ENCODE measurements at places on chromosomes 1 and 21.

- no peak for DNase-seq
Observed at GRCh38 chr1:192580351-192580962, 4.9 kb downstream of the RGS1 start.

DNA sequence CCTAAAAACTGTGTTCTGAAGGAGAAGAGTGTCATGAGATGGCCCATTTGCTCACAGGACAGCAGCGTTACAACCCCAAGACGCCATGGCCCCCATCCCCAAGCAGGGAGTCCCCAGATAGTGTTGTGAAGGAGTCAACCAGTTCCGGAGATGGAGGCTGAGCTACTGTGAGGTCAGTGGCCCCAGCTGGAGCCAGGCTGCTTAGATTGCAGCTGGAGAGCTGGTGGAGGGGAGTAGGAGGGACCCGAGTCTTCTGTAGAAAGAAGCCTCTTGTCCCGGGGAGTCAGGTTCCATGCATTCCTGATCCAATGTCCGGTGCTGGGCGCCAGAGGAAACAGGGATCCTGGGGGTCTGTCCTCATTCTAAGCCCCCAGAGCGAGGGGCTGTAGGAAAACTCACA, 93.5 kb upstream of the SIM2 start:
- DNase-seq = no peak

DNA sequence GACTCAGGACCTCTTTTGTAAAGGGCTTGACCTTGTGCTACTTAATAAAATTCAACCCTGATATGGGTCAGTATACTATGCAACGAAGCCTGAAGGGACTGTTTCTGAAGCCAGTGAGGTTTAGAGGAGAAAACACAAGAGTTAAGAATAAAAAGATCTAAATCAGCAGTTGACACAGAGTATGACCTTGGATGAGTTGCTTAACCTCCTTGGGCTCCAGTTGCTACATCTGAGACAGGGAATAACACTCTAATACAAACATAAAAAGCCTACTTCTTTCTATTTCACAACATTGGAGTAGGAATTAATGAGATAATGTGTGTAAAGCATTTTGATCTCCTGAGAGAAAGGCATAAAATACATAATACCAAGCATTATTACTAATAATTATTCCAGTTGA, 882.4 kb upstream of the ADGRL2 start:
- no peak for DNase-seq

DNA sequence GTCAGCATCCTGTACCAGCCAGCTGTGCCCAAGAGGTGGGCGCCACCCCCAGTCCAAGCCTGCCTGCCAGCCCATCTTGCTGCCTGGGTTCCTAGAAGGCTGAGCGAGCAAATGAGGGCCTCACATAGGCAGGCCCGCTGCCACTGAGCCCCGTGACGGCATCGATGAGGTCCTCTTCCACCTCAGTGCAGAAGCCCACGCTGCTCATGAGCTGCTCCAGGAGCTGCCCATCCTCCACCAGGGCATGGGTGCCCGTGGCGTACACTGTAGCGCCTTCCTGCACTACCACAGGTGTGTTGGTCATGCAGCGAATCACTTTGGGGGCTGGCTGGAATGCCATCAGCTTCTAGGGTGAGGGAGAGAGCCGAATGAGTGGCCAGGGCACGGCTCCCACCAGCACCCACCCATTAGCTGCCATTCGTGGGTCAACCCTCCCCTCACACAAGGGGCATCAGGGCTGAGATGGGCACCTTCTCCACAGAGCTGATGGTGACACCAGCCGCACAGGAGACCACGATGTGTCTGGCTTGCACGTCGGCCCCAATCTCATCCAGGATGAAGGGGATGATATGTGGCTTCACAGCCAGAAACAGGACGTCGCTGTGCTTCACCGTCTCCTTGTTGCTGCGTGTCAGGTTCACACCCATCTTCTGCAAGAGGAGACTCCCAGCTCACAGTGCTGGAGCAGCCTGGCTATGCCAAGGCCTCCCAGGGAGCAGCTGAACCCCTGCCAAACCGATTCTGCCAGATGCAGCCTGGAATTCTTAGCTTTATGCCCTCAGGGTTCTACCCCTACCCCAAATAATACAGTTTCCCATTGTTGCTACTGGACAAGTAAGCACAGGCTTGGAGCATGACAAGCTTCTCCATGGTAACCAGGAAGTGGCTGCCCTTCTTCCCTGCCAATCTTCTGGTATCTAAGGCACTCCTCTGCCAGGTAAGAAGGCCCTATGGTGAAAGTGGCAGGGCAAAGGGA, 2.0 kb downstream of the PYCR2 start:
- DNase-seq = no peak

DNA sequence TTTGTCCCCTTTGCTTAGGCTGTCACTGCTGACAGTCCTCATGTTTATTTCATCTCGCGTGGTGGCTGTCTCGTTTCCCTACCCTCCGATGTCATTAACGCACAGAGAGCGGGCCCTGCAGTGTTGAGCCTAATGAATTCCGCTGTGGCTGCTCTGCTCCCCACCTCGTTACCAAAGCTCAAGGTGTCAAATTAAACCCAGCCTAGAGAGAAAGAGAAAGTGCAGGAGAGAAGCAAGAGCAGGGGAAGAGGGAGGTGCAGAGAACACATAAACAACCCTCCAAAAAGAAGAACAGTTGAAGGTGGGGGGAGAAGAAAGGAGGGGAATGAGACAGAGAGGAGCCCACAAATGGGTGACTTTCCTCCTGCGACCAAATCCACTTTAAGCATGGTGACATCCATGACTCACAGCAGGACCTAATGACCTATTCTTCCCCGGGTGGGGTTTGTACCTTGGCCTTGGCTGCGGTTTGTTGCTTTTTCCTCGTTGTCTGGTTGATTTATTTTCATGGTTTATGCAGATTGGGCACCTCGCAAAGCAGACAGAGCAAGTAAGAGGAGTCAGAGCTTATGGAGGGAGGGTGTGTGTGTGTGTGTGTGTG, 92.5 kb downstream of the PBX1 start:
- DNase-seq = no peak

GRCh38 chr1:238223076-238223640, 332.4 kb upstream of the ZP4 start:
- no peak for DNase-seq

GRCh38 chr1:12775443-12775842, 1.9 kb downstream of the PRAMEF12 start:
- no peak for DNase-seq

Measured in SK-N-MC (cell line).